ENCODE measurements at places on chromosomes 6 and 20.

GRCh38 chr20:25198663-25199383, 3.3 kb downstream of the ENTPD6 start:
- no peak for DNase-seq

DNA sequence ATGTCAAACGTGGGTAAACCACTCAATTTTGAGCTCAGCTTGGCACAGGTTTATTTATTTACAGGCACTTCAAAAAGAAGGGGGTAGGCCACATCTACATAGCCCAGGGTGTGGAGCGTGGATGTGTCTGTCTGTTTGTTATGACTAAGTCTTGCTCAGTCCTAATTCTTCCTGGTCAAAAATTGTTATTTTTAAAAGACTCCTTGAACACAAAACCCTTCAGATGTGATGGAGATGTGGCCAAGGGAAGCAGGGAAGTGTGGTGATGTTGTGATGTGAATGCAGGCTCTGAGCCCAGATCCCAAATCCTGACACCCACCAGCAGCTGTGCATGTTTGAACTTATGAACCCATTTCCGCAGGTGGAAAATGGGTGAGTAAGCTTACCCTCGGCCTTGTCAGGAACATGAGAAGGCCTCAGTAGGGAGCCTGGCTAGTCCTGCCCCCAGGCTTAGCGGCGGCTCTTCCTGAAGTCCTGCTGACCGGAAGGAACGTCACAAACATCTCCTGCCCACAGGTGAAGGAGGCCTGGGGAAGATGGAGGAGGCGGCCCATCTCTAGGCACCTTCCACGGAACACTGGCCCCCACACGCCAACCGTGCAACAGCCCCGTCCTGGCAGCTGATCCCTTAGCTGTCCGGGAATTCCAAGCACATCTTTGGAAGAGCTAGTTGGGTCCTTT, 119.7 kb downstream of the MYLK4 start:
- no peak for DNase-seq

- DNase-seq: peak; percentile 50
Measured at GRCh38 chr6:90485635-90486277, 101.1 kb downstream of the MAP3K7 start.

GRCh38 chr6:8589941-8590729, 154.8 kb upstream of the SLC35B3 start:
- DNase-seq: no peak

DNA sequence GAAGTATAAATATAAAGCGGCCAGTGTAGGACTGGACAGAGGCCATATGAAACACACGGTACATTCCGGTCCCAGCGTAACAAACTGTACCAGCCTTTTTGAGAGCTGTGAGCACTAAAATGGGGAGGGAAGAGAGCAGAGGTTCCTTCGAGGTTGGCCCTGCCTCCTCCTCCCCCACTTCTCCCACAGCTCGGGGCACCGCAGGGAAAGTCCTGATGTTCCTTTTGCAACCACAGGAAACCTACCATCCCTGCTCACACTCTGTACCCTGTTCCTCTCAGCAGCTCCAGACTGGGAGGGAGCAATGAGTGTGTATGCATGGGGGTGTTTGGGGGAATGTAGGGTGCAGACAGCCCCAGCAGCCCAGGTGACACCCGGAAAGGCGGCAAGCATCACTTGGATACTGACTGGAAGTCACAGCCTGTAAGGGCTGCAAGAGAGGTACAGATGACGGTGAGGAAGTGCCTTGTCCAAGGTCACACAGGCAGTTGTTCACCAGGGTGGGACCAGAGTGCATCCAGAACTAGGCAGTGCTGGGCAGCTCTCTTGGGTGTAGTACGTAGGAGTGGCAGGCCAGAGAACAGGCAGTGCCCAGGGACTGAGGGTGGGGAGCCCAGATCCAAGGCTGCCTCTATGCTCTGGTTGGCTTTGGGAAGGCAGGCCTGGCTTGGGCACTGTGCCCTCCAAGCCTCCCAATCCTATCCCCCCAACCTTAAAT, 11.0 kb upstream of the ARMC12 start:
- DNase-seq: peak; percentile 91

- DNase-seq: no peak
Measured at GRCh38 chr6:164106345-164106769, 691.8 kb downstream of the QKI start.

GRCh38 chr6:106522562-106523250, 106.6 kb downstream of the RTN4IP1 start:
- DNase-seq: no peak

GRCh38 chr6:56091159-56091869, 156.1 kb downstream of the COL21A1 start:
- no peak for DNase-seq

DNA sequence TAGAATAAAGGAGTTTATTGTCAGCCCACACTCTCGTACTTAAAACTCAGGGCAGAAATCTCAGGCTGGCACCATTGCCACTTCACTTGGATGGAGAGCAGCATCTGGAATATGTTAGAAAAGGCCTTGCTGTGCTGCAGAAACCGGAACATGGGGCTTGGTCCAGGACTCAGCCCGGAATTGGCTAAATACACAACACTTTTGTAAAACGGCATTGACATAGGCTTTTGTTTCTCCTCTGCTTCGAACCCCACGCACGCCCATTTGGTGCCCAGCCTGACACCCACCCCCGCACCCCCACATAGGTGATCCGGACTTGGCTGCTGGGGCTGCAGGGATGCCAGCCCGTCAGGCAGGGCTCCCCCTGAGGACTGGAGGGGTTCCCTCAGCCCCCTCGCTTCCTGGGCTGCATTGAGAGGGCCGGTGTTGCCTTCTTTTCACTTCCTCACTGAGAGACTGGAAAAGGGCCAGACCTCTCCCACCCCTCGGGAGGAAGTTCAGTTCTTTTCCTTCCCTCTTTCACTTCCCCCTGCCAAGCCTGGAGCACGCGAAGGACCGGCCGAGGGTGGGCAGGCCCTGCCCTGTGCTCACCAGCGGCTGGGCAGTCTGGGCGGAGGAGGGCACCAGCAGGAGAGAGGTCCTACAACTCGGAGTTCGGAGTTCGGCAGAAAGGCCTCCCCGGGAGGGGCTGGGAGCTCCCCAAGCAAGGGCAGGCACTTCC, 17.9 kb upstream of the CST3 start:
- DNase-seq: peak; percentile 93
